CD4-positive, alpha-beta T cell treated with Interleukin-17A for 4 hours (primary cell): ENCODE measurements at places on chromosomes 16 and 17.
A peak's percentile ranks its signal among the peaks of the same experiment; 100 is the strongest.

GRCh38 chr17:2180768-2181167 is 122.8 kb downstream of the SMG6 start:
- DNase-seq = no peak

- DNase-seq = no peak
These were observed 28.8 kb upstream of the PRKCB start for GRCh38 chr16:23807028-23807427.

GRCh38 chr16:88924834-88925539 is 52.0 kb downstream of the CBFA2T3 start:
- peak; percentile 33 for DNase-seq

DNA sequence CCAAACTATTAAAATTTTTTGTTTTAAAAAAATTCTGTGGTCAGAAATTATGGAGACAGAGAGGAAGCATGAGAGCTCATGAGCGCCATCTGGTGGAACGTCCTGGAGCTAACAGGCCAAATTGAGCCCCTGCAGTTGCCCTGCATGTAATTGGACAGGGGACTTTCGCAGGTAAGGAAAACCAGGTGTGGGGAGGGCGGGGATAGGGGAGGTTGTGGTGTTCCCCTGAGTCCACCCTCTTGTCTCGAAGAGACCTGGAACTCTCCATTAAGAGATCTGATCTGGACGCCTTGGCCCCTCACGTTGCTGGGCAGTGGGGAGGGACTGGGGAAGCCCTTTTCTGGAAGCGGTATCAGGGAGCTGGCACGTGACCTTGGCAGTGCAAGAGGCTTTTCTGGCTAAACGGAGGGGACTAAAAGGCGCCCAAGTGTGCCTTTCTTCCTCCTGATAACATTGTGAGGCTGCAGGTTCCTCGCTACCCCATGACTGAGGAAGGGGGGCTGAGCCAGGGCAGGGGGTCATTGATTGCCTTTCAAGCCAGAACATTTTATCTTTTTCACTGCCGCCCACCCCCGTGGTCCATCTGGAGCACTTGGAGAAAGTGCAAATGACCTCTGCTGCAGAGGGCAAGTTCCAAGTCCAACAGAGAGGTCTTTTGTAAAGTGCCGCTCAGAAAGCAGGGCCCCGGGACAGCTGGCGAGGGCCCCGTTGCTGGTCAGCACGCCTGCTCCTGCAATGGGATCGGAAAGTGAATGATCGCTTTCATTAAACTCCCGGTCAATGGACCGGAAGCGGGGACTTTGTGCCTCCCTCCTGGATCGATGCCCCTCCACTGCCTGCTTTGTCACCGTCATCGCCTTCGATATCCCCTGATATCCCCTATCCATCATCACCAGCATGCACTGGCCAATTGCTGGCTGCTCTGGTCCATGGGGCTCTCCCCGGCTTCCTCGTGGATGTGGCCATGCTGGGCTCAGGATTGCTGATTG is 18.4 kb downstream of the PDILT start:
- peak; percentile 63 for DNase-seq

DNA sequence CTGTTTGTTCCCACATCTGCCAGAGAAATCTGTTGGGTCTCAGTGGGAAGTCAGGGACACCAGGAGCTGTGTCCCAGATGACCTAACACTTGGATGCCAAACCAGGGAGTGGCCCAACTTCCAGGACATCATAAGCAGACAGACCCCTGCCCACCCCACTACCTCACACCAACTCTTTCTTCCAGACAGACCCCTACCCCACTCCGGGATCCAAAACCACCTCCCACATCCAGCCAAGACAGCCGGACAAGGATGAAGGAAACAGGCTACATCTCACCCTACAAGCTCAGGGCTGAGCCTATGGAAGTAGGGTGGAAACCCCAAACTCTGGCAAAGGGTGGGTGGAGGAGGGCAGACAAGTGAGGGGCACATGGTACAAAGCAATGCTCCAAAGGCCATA is 3.6 kb downstream of the HDAC5 start:
- DNase-seq = no peak
